Posterior cingulate gyrus (tissue), 11 donors: ENCODE measurements at places on chromosomes 7 and 10.

DNA sequence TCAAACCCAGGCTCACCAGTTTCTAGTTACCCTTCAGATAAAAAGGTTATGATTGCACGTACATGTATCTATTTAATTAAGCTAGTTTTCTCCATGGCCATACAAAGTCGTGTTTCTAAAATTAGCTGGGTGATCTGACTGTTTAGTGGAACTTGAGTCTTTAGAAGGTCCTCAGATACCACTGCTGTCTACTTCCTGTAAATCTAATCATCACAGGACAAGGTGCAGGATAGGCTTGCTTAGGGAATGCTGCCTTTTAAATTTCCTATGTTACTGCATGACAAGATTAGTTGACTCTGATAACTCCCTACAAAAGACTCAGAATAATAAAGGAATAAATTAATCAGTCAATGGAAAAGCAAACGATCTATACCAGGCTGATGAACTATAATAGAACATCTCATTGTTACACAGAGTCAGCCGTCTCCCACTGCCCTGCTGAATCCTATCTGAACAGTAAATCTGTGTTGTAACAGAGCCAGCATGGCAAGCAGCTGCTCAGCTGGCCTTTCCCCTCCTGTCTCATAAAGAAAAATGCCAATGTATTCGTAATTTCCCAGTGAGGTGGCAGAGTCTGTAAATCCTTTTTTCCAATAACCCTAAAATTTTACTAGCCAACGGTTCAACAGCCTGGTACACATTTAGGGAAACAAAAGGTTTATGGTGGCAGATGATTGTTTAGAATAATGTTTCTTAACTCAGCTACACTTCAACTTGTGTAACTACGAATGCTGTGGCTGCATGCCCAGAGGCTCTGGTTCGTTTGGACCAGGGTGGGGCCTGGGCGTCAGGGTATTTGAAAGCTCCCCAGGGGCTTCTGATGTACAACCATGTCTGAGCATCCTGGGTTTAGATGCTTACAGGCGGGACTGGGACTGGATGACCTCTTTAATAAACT lies 318.0 kb downstream of the PAXIP1 start:
- no peak for DNase-seq

GRCh38 chr10:84333864-84334451 lies 5.6 kb downstream of the CCSER2 start:
- no peak for DNase-seq

DNA sequence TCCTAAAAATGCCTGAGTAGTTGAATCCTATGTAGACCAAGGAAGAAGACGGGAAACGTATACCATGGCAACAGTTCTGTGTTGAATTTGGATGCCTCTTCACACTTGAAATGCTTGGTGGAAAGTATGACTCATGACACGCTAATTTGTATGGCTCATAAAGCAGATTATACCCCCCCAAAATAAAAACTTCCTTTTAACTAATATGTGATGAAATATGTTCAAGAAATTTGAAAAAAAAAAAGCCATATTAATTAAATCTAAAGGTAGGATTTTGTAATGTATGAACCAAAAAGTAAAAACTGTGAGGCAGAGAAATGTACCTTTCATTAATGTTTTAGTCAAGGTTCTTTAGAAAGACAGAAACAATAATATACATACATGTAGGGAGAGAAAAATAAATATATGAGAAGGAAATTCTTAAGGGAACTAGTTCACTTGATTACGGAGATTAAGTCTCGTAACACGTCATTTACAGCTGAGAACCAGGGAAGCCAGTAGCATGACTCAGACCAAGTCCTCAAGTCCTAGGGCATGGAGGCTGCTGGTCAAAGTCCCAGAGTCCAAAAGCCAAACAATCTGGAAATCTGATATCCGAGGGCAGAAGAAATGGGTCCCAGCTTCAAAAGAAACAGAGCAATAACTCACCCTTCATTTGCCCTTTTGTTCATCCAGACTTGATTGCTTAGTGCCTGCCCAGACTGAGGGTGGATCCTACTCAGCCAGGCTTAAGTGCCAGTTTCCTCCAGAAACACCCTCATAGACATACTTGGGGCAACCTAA lies 485.1 kb downstream of the SEMA3D start:
- no peak for DNase-seq

GRCh38 chr10:124916098-124916584 lies 25.8 kb upstream of the ZRANB1 start:
- DNase-seq: peak; percentile 11

- no peak for DNase-seq
These were observed 29.3 kb upstream of the CCL24 start for GRCh38 chr7:75842836-75843446.

- DNase-seq: peak; percentile 72
These were observed 52.3 kb upstream of the ANTXRL start for GRCh38 chr10:46234431-46235060.

GRCh38 chr10:62183857-62184795 lies 84.5 kb downstream of the RTKN2 start:
- DNase-seq: no peak

DNA sequence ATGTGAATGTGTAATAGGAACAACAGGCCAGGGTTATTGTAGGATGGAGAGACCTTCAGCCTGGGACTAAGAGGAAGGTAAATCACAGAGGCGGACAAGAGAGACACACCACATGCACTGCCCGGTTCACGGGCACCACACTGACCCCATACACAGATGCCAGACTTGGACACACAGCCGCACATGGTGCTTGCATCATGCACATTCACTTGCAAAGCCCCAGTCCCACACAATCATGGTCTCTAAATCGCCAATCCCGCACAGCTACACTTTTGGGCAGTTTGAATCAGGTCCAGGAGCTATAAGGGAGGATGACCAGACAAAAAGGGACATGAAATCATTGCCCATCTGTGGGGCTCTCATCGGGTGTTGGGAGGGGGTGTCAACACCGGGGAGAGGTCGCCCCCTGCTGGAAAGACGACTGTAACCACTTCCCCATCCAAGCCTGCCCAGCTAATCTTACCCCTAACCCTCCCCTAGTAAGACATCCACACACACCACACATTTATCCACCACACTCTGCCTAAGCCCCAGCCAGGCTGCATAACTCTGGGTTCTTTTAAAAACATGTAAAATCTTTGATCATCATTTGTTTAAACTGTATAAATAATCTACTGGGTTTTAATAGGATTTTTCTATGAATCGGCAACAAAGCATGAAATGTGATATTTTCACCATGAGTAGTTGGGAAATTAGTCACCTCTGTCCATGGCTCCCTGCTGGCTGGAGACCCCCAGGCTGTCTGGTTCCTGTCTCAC lies 40.5 kb upstream of the SLF2 start:
- peak; percentile 31 for DNase-seq

DNA sequence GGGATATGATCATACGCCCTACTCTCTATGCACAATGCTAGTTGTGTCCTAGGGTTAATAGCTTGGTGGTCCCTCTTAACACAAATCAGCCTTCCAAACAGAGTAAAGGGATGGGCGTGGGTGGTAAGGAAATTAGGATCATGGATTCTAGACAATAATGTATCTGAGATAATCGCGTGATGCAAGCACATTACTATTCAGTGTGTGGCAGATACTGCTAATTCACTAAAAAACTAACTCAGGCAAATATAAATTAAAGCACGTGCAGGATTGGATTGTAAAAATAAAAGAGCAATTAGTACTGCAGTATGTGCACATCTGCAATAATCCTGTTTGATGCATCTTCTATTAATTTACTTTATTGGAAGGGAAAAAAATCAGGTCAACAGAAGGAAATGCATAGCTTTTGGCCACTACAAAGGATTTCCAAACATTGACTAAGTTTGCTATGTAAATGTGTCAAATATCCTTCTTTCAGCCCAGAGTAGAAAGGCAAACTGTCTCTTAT lies 22.0 kb downstream of the TWIST1 start:
- DNase-seq: no peak

DNA sequence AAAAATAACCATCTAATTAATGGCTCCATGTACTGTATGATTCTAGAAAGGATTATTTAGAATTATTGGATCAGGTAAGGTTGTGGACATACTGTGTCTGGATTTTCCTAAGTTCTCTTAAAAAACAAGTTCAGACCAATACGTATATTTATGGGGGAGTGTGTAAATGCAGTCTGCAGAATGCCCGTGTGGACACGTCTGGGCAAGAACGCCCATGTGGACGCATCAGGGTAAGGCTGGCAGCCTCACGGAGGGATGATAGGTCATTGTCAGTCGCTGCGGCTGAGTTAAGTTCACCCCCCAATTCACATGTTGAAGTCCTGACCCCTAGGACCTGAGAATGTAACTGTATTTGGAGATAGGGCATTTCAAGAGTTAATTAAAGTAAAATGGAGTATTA lies 160.0 kb upstream of the SHH start:
- no peak for DNase-seq

GRCh38 chr7:32347244-32347828 lies 142.8 kb downstream of the LSM5 start:
- DNase-seq: no peak

DNA sequence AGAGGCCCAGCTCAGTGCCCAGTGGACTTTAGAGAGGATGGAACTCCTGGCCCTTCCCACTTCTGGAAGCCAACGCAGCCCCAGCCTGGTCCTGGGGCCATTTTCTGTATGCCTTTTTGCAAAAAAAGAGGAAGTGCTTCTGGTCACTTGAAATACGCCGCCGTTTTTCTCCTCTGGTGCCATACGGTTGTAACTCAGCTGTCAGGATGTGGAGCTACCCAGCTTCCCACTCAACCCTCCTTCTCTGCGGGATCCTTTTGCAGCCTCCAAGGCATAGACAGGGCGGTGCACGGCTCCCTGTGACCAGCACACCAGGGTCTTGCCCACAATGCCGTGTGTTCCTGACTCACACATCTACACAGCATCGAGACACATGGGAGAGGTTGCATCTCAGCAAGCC lies 369.6 kb downstream of the TCERG1L start:
- no peak for DNase-seq

DNA sequence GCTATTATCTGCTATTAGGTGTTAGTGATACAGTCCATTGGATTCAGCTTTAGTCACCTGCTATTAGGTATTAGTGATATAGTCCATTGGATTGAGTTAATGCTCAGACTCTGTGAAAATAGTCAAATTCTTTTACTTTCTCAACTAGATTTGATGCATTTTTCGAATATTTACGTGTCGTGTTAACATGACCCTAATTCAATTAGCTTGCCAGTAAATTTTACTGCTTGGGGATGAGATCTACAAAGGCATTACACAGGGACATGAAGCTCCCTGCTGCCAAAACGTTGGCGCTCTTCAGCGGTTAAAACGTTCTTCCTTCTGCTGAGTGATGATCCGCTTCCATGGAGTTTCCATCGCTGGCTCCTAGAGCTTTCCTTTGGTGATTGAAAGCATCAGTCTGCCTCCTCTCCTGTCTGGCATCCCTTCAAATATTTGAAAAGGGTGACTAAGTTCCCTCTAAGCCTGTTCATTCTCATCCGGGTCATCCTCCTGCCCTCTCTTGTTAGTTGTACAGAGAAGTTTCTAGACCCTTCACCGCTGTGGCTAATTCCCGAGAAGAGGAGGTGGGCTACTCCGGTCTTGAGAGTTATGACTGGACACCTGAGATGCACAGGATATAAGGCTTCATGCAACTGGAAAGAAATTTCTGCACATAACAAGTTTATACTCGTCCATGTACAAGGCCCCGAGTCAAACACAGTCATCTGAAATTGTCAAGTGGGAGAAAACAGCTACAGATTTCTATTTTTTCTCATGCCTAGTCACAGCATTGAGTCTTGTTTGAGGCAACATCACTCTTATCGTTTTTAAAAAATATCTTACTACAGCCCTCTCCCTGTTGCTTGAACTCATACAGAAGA lies 254.0 kb downstream of the KLF6 start:
- no peak for DNase-seq

DNA sequence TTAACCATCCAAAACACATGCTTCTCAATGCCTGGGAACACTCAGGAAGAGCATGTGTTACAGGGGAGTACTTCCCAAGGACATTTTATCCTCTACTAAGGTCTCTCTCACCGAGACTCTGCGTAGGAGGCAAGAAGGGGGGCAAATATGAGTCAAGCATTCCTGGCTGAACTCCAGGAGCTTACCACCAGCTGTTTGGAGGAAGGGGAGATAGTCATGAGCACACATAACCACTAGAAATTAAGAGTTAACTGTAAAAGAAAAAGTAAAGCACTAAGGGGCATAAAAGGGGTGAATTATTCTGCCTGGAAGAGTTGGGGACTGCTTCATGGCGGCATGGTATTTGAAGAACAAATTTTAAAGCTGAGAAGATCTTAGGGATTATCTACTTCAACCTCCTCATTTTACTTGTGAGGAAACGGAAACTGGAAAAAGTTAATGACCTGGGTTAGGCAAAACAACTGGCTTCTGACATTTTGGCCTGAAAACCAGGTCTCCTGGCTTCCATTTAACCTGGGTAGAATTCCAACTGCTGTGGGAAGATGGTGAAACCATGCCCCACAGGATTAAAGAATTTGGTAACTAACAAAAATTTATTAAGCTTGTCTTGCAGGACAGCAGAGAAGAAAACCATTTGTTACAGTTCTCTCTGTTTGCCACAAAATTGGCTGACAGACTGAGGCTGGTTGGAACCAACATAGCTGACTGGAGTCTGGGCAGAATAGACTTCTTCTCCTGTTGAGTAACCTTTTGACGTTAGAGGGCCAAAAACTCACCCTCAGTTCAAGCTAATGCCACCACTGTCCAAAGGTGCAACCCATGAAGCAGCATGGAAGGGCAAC lies 85.5 kb downstream of the SLC25A13 start:
- no peak for DNase-seq

- peak; percentile 16 for DNase-seq
These were observed 209.7 kb downstream of the SKIDA1 start for GRCh38 chr10:21315645-21316220.

GRCh38 chr7:80536426-80536825 lies 24.6 kb upstream of the GNAT3 start:
- DNase-seq: no peak

- DNase-seq: no peak
These were observed 7.1 kb downstream of the ERV3-1 start for GRCh38 chr7:64999165-65000004.

- DNase-seq: no peak
These were observed at the start of gene STAMBPL1 for GRCh38 chr10:88879534-88880281. TSS of gene STAMBPL1 (plus strand) at chr10:88880245. CDS start at chr10:88901709, 21,464 bp downstream.

- DNase-seq: no peak
These were observed 162.6 kb upstream of the AKR1E2 start for GRCh38 chr10:4663162-4663992.

DNA sequence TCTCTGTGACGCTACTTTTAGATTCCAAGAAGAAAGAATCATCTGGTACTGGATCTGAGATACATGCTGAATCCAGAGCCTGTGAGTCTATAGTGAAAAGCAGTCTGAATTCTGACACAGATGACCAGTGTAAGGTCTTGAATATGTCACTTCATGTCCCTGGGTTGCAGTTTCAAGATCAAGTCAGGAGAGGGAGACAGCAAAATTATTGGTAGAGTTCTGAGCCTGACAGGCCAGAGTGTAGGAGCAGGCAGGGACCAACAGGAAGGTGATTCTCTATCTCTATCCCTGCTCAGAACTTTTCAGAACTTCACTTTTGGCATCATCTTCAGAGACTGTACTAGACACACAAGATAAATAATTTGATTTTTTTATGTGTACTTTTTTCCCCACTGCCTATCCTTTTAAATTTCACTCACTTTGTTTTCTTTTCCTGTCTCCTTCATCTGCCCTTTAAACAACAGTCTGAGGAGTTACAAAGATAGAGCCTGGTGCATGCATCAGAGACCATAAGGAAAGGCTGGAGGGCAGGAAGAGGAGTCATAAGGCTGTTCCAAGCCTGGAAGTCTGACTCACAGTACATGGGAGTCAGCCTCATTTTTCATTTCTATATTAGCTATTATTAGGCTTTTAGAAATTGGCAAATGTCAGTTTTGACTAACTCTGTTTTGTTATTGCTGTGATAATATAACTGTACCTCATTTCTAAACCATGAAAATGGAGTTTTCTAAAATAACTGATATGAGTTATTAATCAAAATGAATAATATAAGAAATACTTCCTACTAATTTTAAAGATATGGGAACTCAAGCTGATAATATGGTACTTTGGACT lies 120.2 kb upstream of the TMEM229A start:
- DNase-seq: no peak
